Activated CD4-positive, alpha-beta memory T cell treated with anti-CD3 and anti-CD28 coated beads for 36 hours (primary cell): ENCODE measurements at places on chromosomes 3 and 15. TPM values are rescaled to one million over a fixed set of nuclear protein-coding genes. Genes with fewer than 3 reads are reported as not detected.

GRCh38 chr3:190166948-190167347 is 46.3 kb upstream of the P3H2 start:
- DNase-seq, result no peak

DNA sequence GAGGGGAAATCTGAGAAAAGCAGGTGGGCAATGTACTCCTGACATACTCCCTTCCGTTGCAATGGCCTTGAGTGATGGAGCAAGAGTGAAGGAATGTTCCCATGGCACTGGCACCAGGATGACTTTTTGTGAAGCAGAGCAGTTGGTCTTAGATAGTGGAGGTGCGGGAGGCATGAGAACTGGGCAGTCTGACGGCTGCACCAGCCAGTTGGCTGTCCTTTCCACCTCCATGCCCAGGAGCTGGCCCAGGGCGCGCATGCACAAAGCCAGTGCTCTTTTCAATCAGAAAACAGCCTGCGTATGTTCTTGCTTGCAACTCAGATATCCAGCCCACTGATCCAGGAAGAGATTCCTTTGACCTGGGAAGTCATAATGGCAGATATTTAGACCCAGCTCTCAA is 136.8 kb downstream of the PGPEP1L start:
- DNase-seq, result no peak

- DNase-seq, result no peak
These were observed 124.3 kb downstream of the LRIG1 start for GRCh38 chr3:66376568-66376967.

- peak; percentile 0 for DNase-seq
These were observed 46.0 kb downstream of the ITGA11 start for GRCh38 chr15:68385671-68386586.

GRCh38 chr3:29011441-29011840 is 269.4 kb upstream of the RBMS3 start:
- no peak for DNase-seq

Gene LTF
- not detected for total RNA-seq

Gene SYNPR
- not detected for total RNA-seq

Gene LRRK1
- 0.71 TPM for total RNA-seq

Gene WDR72
- not detected for total RNA-seq
